Peyer's patch (tissue), 4 donors: ENCODE measurements at places on chromosomes 6 and 20. TPM values are rescaled to one million over a fixed set of nuclear protein-coding genes. Genes with fewer than 3 reads are reported as not detected.

DNA sequence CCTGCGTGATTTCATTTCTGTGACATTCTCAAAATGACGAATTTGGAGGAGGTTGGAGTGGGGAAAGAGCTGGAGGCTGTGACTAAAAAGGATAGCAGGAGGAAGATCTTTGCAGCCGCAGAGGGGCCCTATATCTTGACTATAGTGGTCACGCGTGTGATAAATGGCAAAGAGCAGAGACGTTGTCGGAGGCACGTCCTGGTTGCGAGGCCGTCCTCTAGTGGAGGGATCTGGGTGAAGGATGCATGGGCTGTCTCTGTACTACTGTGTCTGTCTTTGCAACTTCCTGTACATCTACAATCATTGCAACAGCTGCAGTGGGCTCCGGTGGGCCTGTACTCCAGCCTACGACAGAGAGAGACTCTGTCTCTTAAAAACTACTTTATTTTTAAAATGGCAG is 76.6 kb downstream of the YTHDF1 start:
- DNase-seq, result no peak

DNA sequence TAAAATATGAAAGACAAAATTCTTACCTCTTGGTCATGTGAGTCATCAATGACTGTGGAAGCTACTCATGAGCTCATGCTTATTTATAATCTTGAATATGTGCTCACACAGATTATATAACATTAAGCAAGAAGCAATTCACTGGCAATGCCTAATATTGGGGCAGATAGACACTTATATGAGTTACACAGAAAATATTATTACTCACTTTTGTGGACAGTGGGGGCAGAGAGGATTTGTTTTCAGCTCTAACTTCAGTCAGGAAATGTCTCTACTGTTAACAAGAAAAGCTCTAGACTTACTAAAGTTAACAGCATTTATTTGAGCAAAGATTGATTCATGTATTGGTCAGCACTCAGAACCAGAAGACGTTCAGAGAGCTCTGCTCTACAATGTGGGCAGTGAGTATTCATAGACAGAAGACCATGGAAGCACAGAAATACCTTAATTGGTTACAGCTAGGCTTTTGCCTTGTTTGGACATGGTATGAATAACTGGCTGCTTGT is 85.8 kb upstream of the AHI1 start:
- DNase-seq, result no peak

MYH7B gene
- total RNA-seq, result 2.0 TPM

HLA-DQA1 gene
- 36.3 TPM for total RNA-seq
